ENCODE measurements at places on chromosomes 4 and X. TPM values are rescaled to one million over a fixed set of nuclear protein-coding genes. Genes with fewer than 3 reads are reported as not detected.

CNGA1 gene
- 0.50 TPM for total RNA-seq

UCHL1 gene
- 3.0 TPM for total RNA-seq

MAB21L2 gene
- total RNA-seq: not detected

ANOS1 gene
- total RNA-seq: not detected

NOP14 gene
- 77.3 TPM for total RNA-seq

HPSE gene
- 5.5 TPM for total RNA-seq

CABS1 gene
- not detected for total RNA-seq

SERTM2 gene
- not detected for total RNA-seq

DNA sequence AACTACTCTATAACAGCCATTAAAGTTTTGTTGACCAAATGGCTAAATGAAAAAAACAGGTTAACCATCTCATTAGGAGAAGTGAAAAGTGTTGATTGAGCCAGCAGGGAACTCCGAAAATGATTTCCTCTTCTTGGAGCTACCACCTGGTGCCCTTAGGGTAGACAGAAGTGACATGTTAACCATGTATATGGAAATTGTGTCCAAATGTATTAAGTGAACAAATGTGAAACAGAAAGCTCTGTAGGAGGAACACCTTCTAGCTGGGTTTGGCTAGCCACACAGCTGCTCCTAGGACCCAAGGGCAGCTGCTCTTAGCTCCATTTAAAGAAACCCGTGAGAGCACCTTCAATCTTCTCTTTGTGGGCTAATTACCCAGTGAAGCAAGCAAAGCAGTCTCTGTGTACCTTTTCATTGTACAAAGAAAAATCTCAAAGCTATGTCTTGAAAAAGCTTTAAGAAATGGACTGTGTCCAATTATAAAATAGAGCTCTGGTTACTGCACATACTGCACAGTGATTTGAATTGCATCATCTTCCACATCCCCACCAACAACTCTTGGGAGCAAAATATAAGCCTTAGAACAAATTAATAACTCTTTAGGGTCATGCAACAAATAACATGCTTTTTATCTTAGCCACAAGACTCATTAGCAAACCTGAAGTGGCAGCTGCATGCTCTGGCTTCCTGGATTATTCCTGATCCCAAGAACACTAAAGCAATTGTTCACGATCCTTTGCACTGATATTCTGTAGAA, 59.2 kb upstream of the PARM1 start:
- H3K27me3 ChIP-seq: peaks cover 8% of the 10 kb centered on the region
- no peak overlapping the region for H3K27ac ChIP-seq
- H3K36me3 ChIP-seq: no peaks in the 10 kb centered on the region
- no peaks in the 10 kb centered on the region for H3K4me1 ChIP-seq
- DNase-seq: no peak
- no peak overlapping the region for H3K4me3 ChIP-seq

DNA sequence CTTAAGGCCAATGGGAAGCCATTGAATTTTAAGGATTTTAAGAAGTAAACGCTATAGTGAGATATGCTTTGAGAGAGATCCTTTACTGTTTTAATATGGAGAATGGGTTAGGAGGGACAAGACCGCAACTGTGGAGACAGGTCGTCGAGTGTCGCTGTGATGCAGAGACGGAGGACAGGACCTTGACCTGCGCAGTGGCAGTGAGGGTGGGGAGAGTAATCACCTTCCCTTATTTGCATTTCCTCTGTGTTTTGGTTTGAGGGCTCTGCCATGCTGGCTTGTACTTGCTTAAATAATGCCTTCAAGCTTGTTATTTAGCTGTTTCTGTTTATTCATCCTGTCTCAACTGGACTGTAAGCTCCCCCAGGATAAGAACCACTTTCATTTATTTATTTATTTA, 345.0 kb downstream of the FBXW7 start:
- no peaks in the 10 kb centered on the region for H3K36me3 ChIP-seq
- H3K4me3 ChIP-seq: no peak overlapping the region
- peaks cover 7% of the 10 kb centered on the region for H3K4me1 ChIP-seq
- H3K27ac ChIP-seq: no peak overlapping the region
- no peaks in the 10 kb centered on the region for H3K27me3 ChIP-seq

DNA sequence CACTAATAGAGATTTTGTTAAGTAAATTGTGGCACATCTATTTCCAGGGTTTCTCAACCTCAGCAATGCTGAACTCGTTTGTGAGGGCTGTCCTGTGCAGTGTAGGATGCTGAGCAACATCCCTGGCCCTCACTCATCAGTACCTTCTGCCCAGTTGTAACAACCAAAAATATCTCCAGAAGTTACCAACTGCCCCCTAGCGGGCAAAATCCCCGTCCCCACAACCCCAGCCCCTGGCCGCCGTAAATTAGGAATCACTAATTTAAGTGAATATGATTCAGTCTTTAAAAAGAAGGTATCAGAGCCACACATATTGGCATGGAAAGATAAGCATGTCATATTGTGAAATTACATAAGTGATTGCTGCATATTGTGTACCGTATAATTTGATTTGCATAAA, 123.4 kb downstream of the ASB9 start:
- peak; percentile 39 for DNase-seq
- no peaks in the 10 kb centered on the region for H3K36me3 ChIP-seq
- H3K27ac ChIP-seq: no peak overlapping the region

DNA sequence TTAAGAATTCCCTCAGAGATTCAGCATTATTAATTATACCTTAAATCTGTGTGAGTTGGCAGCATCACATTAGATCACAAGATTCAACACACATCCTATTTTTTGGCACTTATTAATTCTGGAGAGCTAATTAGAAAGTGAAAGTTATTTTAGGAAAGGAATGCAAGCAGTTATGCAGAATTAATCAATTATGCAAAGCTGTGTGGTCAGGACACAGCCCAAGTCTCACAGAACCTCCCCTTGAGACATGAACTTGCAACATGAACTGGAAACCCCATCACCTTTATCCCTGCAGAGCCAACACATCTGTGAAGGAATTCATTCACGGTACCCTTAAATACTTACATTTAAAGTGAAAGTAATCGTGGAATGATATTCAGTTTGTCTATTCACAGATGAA, 80.5 kb downstream of the TSPAN5 start:
- no peak for DNase-seq
- no peak overlapping the region for H3K27ac ChIP-seq
- H3K4me1 ChIP-seq: peaks cover 27% of the 10 kb centered on the region

- H3K4me3 ChIP-seq: no peak overlapping the region
- peaks cover 45% of the 10 kb centered on the region for H3K27me3 ChIP-seq
- no peaks in the 10 kb centered on the region for H3K36me3 ChIP-seq
- DNase-seq: no peak
- H3K27ac ChIP-seq: no peak overlapping the region
Observed at GRCh38 chr4:122831515-122832196, 5.0 kb downstream of the FGF2 start.

DNA sequence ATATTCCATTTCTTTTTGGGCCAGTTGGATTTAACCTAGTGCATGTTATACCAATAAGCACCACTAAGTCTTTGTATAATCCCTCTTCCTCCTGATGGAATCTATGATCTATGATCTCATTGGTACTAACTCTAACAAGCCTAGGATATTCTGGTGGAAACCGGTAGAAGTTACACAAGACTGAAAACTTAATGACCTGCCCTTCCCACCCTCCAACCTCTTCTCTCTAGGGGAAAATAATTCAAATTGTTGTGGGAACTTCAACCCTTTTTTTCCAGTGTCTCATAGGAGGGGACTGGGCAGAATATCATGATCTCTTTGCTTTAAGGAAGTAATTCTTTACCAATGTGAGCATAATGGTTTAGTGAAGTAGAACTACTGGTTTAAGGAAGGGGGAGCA, 289.5 kb upstream of the BOD1L1 start:
- H3K4me1 ChIP-seq: no peaks in the 10 kb centered on the region
- DNase-seq: no peak
- no peak overlapping the region for H3K27ac ChIP-seq
- H3K36me3 ChIP-seq: no peaks in the 10 kb centered on the region
- H3K27me3 ChIP-seq: peaks cover 6% of the 10 kb centered on the region

- H3K4me1 ChIP-seq: no peaks in the 10 kb centered on the region
- H3K27me3 ChIP-seq: no peaks in the 10 kb centered on the region
- no peak overlapping the region for H3K27ac ChIP-seq
- no peak for DNase-seq
- H3K36me3 ChIP-seq: peaks cover 22% of the 10 kb centered on the region
Observed at GRCh38 chrX:73647632-73648322, 84.8 kb downstream of the CHIC1 start.

GRCh38 chr4:186606591-186606992, 51.2 kb upstream of the MTNR1A start:
- no peak for DNase-seq
- H3K4me3 ChIP-seq: no peak overlapping the region
- H3K27me3 ChIP-seq: no peaks in the 10 kb centered on the region
- no peak overlapping the region for H3K27ac ChIP-seq

DNA sequence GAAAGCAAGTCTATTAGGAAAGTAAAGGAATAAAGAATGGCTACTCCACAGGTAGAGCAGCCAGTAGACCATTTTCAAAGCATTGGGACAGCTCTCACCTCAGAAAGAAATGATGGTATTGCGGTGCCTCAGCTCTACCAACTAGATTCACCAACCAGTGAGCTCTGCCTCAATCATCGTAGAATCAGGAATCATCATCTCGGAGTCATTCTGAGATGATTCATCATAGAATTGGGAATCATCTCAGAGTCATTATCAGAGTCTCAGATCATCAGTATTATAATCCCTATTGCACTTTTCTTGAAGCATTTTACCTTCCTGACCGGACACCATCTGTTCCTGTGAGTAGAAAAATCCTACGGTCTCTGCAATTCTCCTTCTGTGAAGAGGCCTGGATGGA, 17.5 kb upstream of the SAT1 start:
- peaks cover 2% of the 10 kb centered on the region for H3K4me1 ChIP-seq
- H3K36me3 ChIP-seq: no peaks in the 10 kb centered on the region
- H3K27ac ChIP-seq: no peak overlapping the region

DNA sequence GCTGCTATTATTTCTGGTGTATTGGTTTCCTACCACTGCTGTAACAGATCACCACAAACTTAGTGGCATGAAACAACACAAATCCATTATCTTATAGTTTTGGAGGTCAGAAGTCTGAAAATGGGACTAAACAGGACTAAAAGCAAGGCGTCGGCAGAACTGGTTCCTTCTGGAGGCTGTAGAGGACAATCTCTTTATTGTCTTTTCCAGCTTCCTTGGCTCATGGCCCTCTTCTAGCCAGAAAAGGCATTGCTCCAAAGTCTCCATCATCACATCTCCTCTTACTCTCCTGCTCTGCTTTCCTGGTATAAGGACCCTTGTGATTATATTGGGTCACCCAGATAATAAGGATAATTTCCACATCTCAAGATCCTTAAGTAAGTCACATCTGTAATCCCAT, 121.9 kb downstream of the CLCN4 start:
- H3K36me3 ChIP-seq: no peaks in the 10 kb centered on the region
- H3K4me3 ChIP-seq: no peak overlapping the region
- H3K27ac ChIP-seq: no peak overlapping the region
- no peaks in the 10 kb centered on the region for H3K4me1 ChIP-seq
- H3K27me3 ChIP-seq: no peaks in the 10 kb centered on the region
- no peak for DNase-seq

DNA sequence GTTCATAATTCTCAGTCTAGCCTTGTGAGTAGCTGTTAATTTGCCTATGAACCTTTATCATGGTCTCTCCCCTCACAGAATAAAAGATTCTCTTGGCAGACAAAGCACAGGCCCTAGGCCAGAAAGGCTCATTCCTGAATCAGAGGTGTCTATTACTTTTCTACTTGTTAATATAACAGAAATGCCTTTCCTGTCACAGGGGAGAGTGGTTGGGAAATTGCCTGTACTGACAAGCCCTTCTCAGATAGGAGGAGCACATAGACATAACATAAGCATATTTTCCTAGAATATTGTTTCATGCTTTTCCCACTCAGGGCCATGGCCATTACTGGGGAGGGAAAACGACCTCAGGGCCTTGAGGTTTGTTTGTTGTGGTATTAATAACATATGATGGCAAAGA, 308.3 kb downstream of the BMPR1B start:
- H3K4me1 ChIP-seq: peaks cover 4% of the 10 kb centered on the region
- no peak for DNase-seq
- H3K36me3 ChIP-seq: no peaks in the 10 kb centered on the region
- no peak overlapping the region for H3K4me3 ChIP-seq
- no peak overlapping the region for H3K27ac ChIP-seq
- no peaks in the 10 kb centered on the region for H3K27me3 ChIP-seq

DNA sequence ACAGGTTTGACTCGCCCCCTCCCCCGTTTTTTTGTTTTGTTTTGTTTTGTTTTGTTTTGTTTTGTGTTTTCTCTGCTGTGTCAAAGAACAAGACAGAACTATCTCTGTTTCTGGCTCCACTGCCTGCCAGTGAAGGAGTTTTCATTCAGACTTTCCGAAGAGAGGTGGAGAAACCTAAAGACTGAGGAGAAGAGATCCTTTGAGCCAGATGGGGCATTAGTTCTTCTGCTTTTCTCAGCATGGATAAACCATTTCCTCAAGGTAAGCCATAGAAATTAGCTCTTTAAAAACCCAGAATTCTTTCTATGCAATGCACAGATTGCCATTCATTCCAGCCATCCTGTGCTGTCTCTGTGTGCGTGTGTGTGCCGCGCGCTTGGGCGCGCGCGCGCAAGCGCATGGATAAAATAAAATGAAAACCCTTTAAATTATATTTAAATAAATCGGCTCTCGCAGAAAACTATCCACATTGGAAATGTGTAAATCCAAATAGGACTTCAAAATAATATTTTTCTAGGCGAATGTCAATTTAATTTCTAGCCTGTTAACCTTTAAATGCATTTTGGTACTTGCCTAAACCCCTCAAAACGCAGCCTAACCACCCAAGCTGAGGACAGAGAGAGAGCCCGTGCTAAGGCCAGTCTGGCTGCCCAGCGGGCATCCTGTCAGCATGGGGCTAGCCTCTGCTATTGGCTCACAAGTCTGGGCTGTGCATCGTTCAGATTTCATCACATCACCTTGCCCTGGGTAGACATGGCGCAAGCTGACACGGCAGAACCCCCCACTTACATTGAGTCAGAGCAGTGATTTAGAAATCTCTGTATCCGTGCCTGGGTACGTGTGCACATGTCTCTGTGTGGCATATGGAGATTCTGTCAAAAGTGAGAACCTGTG, 113.0 kb upstream of the VAMP7 start:
- peaks cover 6% of the 10 kb centered on the region for H3K4me1 ChIP-seq
- no peaks in the 10 kb centered on the region for H3K36me3 ChIP-seq
- peak overlapping the region; percentile 45 for H3K4me3 ChIP-seq
- H3K27me3 ChIP-seq: no peaks in the 10 kb centered on the region
- H3K27ac ChIP-seq: no peak overlapping the region

- peaks cover 22% of the 10 kb centered on the region for H3K4me1 ChIP-seq
- DNase-seq: no peak
- no peak overlapping the region for H3K4me3 ChIP-seq
Observed at GRCh38 chr4:152805818-152806217, 26.1 kb downstream of the ARFIP1 start.

- no peak for DNase-seq
- H3K27ac ChIP-seq: no peak overlapping the region
- H3K27me3 ChIP-seq: no peaks in the 10 kb centered on the region
- no peak overlapping the region for H3K4me3 ChIP-seq
- H3K36me3 ChIP-seq: no peaks in the 10 kb centered on the region
Observed at GRCh38 chrX:22974616-22975015, 25.1 kb upstream of the DDX53 start.

GRCh38 chr4:119657111-119657611, 28.6 kb upstream of the PDE5A start:
- H3K4me1 ChIP-seq: no peaks in the 10 kb centered on the region
- no peak overlapping the region for H3K27ac ChIP-seq
- no peak overlapping the region for H3K4me3 ChIP-seq
- no peak for DNase-seq
- H3K27me3 ChIP-seq: no peaks in the 10 kb centered on the region
- H3K36me3 ChIP-seq: no peaks in the 10 kb centered on the region

All from activated CD8-positive, alpha-beta T cell treated with anti-CD3 and anti-CD28 coated beads for 36 hours (primary cell).